ENCODE measurements at places on chromosomes 6 and 20.

DNA sequence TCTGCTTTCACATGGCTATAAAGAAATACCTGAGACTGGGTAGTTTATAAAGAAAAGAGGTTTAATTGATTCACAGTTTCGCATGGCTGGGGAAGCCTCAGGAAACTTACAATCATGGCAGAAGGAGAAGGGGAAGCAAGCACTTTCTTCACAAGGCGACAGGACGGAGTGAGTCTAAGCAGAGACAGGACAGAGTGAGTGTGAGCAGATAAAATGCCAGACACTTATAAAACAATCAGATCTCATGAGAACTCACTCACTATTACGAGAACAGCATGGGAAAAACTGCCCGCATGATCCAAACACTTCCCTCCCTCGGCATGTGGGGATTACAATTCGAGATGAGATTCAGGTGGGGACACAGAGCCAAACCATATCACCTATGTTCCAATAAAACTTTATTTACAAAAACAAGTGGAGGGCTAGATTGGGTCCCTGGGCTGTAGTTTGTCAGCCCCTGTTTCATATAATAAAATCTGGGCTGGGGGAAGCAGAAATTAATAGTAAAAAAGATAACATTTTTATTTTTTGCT is 37.1 kb upstream of the CTAGE9 start:
- DNase-seq, result no peak

DNA sequence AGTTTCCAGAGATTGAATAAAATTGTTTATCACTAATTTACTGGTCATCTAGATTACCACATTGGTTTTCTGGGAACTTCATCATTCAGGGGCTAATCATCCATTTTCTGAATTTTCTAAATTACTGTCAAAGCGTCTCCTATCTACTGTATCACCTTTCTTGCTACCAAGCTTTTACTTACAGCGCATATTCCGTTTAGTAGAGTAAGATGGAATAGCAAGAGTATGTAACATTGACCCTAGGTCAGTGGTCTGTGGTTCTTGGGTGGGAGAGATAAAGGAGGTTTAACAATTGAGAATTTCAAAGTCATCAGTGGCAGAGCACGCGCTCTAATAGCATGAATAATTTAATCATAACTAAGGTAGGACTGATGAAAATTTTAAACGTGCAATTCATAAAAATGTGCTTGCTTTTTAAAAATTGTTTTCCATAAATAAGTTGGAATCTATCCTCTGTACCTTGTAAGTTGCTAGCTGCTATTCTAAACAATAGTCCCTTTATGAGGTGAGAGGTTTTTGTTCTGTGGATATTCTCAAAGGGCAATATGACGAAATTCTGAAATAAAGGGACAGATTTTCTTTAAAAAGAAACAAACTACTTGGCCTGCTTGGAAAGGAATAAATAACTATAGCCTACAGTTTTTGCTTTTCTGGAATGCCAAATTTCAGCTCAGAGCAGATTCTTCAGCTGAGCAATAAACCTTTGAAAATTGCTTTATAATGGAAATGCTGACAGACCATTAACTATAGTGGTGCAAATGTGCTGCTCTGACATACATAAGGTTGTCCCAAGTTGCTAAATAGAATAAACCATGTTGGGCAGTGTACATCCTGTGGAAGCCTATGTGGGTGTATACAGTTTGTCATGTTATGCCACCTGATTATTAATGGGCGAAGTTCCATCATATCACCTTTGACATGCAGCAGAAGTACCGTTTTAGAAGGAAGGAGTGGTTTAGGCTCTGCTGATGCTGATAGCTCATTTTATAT is 84.1 kb downstream of the ZFAND3 start:
- DNase-seq, result no peak

DNA sequence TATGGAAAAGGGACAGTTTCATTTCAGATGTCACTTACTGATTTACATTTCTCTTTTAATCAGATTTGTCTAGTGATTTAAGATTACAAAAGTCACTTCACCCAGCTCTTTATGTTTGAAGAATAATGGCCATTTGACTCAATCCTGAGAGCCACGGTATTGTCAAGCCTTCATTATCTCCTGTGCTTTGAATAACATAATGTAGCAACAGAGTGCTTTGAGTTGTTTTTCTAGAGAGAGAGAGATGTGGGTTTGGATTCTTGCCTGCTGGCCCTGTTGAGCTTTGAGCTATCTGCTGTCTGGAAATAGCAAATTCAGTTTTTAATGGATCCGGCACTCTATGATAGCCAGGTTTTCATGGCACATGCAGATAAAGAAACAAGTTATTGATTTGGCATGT is 478.4 kb upstream of the SOX4 start:
- no peak for DNase-seq

DNA sequence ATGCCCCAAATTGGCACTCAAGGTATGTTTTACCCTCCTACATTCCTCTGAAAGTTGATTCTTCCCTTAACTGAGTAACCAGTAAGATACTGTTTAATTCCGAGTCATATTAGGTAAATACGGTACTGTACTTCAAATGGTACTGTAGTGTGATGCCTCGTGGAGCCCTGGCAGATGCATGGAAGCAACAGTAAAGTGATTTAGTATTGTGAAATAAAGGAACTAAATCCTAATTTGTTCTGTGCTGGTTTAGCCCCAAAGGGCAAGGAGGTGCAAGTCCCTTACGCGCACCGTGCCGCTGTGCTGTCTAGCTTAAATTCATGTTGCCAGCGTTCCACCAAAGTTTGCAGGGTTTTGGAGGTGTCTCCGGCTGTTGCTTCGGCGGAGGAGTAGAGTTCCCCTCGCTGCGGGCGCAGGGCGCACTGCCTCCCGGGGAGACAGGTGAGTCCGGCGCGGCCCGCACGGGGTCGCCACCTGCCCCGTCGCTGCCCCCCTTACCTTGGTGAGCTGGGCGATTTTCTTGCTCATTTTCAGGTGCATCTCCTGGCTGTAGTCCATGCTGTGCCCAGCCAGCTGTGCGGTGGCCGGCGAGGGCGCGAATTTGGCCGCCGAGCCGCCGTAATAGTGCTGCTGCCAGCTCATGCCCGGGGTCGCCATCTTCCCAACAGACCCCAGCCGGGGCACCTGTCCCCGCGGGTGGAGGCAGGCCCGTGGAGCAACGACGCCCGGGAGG is 655 bp downstream of the FAM184A start:
- DNase-seq, result peak; percentile 26

GRCh38 chr20:871436-871835 is 37.9 kb downstream of the FAM110A start:
- DNase-seq, result no peak

GRCh38 chr6:153043719-153044118 is 41.2 kb upstream of the MTRF1L start:
- DNase-seq, result no peak

GRCh38 chr6:24667378-24667803 is 514 bp downstream of the ACOT13 start:
- DNase-seq, result no peak

DNA sequence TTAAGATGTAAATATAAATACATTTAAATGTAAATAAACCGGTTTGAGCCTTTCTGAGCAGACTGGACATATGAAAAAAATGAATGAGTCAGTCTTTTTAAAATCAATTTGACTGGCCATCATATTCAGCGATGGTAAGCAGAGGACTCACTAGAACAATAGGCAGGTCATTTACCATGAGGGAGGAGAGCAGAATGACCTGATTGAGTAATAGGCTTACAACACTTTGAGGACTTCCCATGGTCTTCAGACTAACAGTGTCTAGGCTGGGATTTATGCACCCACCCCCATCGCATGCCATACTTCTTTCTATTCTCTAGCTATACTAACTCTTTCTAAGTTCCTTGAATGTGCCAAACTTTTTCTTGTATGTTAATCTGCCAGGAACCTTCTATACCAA is 241.9 kb upstream of the RAB32 start:
- no peak for DNase-seq

GRCh38 chr6:110428153-110428552 is 12.8 kb upstream of the DDO start:
- DNase-seq, result no peak

DNA sequence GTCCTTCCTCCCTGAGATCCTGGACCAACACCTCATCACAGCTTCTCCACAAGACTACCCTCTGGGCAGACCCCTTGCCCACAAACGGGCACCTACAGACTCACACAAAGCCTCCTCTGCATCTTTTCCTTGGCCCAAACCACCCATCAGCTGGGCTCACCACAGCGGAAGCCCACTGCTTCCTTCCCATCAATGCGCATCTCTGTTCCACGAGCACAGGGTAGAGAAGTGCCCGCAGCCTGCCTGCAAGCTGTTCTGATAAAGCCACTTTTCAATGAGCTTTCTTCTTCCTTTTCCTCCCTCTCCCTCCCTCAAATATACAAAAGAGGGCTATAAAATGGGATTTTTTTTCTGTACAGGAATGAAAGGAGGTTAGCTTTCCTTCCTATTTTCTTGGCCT is 111.2 kb downstream of the NFATC2 start:
- DNase-seq, result no peak

GRCh38 chr6:1063671-1064355 is 248.1 kb upstream of the FOXQ1 start:
- no peak for DNase-seq

GRCh38 chr20:63371291-63371865 is 10.2 kb upstream of the CHRNA4 start:
- no peak for DNase-seq

GRCh38 chr6:31473780-31474761 is 23.9 kb upstream of the MICB start:
- no peak for DNase-seq

GRCh38 chr6:44217332-44218143 is 812 bp downstream of the MYMX start:
- peak; percentile 66 for DNase-seq

DNA sequence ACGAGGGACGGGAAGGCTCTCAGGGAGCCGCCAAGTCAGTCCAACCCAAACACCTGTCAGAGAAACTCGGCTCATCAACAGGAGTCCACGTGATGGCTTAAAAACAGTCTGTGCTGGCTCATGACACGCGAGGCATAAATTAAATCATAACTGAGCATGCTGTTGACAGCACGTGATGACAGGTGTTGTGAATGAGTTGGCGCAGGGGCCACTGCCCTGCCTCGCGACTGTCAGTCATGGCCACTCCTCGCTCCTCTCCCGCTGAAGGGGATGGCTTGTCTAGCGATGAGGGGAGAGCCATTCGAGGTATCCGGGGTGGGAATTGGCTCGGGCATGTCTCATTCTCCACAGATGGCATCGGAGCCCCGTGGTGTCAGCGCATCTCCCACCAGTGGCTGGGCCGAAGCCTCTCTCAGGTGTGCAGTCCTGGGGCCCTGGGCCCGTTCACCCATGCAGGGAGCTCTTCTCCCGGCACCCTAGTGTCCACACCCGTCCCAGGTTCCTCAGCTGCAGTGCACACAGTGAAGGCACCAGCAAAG is 313.3 kb downstream of the BMP7 start:
- DNase-seq, result no peak

- DNase-seq, result no peak
These were observed 129.0 kb downstream of the SULF2 start for GRCh38 chr20:47656318-47656717.

DNA sequence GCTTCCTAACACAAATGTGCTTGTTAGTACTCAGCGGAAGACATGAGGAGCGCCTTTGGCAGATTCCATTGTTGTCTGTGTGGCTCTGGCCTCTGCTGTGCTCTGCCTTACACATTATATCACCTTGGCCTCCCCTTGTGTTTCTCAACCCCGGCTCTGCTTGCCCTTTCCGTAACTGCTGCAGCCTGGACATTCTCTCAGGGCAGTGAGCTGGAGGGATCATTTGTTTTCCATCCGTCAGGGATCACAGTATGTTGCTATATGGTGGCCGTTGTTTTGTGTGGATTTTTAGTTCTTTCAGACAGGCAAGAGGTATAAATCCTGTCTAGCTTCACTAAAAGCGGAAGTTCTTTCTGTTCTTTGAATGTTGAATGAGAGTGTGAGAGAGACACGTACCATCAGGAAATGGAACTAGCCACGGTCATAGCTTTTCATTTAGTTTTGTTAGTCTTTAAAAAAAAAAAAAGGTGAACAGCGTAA is 175.1 kb downstream of the JARID2 start:
- DNase-seq, result no peak
